Smooth muscle cell of the pulmonary artery (primary cell): ENCODE measurements at places on chromosomes 3 and 15. TPM values are rescaled to one million over a fixed set of nuclear protein-coding genes. Genes with fewer than 3 reads are reported as not detected.

Gene SLC2A2
- not detected in 2 replicates for total RNA-seq

Gene EIF2B5
- 27.0 and 27.2 TPM in 2 replicates for total RNA-seq

Gene LTF
- 1.7 TPM in 1 of 2 replicates, not detected in the other for total RNA-seq

Gene CAMK2N2
- total RNA-seq: 0.13 TPM in 2 replicates

Gene SLC9C1
- 0.20 and 0.43 TPM in 2 replicates for total RNA-seq

Gene ATP13A4
- 0.36 and 0.46 TPM in 2 replicates for total RNA-seq

Gene SMARCC1
- total RNA-seq: 24.0 and 30.4 TPM in 2 replicates

Gene ALPK3
- 4.3 and 26.4 TPM in 2 replicates for total RNA-seq

Gene EPHB3
- total RNA-seq: 3.8 and 6.9 TPM in 2 replicates

Gene RPS27L
- total RNA-seq: 205 and 254 TPM in 2 replicates

Gene CAPN3
- 1.6 and 2.7 TPM in 2 replicates for total RNA-seq
